EL (cell line): ENCODE measurements at places on chromosomes 16 and 17.

DNA sequence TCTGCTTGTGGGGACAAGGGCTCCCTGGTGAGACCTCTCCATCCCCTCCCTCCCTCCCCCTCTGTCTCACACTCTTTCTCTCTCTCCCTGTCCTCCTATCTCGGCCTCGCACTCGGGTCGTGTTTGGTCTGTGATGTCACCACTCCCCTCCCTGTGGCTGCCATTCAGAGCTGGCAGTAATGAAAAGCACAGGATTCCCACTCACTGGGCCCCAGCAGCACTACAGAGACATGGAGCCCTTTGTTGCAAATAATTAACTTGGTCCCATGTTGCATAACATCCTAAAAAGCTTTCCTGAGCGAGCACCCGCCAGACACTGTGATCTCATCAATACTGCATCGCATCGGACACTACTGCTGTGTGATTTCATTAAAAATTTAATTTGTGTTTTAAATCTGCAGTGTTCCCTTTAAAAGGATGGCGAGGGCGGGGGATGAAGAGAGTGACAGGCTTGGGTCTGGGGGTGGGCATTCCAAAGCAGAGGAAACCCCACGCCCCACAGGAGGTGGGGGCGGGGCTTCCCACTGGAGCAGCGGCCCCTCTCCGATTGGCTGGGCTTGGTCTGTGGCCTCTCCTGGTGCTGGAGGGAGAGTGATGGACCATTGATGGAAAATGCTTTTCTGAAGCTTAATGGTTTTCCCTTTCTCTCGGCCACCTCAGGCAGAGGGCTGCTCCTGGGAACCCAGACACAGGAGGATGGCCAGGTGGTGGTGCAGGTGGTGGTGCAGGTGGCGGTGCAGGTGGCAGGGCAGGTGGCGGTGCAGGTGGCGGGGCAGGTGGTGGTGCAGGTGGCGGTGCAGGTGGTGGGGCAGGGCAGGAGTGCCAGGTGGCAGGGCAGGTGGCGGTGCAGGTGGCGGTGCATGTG, 15.3 kb upstream of the NPTX1 start:
- peak; percentile 17 for DNase-seq

DNA sequence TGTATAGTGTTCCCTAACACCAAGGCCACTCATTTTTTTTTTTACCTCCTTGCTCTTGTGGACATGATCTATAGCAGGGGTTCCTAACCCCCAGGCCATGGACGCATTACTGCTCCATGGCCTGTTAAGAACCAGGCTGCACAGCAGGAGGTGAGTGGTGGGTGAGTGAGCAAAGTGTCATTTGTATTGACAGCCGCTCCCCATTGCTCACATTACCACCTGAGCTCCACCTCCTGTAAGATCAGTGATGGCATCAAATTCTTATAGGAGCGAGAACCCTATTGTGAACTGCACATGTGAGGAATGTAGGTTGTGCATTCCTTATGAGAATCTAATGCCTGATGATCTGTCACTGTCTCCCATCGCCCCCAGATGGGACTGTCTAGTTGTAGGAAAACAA, 342.0 kb downstream of the SOX9 start:
- no peak for DNase-seq

GRCh38 chr16:85916141-85916890, 17.4 kb downstream of the IRF8 start:
- no peak for DNase-seq

GRCh38 chr17:77356690-77357201, 216.0 kb downstream of the SEC14L1 start:
- no peak for DNase-seq

DNA sequence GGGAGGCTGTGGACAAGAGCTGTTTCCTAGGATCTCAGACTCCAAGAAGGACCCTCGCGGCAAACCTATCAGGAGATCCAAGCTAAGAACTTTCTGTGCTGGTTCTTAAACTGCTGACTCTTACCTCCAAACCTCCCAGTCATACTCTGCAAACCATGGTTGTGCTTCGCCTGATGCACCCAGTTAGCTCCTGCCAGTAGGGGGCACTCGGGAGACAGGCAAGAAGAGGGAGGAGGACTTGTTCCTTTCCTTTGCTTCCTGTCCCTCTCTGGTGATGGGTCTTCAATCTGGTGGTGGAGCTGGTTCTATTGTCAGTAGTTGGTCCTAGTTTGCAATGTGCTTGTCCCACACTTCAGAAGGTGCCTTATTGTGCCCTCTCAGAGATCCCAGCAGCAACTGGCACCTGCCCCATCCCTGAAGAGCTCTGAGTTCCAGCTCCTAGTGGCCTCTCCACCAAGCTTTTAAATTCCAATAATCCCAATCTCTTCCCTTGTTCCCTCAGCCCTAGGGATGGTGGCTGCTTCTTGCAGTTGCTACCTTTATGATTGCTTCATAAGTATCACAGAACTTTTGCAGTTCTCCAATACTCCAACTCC, 113.5 kb upstream of the RPL38 start:
- DNase-seq, result peak; percentile 3

GRCh38 chr17:37741341-37742115, 3.3 kb downstream of the HNF1B start:
- DNase-seq, result no peak

- no peak for DNase-seq
Observed at GRCh38 chr16:67255553-67256221, 6.9 kb downstream of the SLC9A5 start.

- DNase-seq, result no peak
Observed at GRCh38 chr17:17633310-17633709, 41.8 kb upstream of the PEMT start.

DNA sequence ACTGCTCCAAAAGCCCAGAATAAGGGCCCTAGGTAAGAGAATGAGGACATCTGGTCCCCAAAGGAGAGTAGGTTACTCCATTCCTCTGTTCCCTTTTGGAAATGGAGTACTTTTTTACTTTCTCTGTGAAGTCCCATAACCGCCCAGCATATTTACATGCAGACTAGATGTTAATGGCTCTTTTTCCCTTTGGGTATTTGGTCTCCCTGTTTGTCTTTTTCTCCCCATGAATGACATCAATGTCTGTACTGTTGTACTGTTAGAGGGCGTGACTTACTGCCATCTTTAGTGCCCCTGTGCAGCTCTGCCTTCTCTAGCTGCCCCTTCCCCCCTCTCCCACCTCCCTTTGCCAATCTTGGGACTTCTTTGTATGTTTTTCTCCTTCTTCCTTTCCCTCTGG, 19.0 kb downstream of the GPR179 start:
- DNase-seq, result no peak

- DNase-seq, result peak; percentile 65
Observed at GRCh38 chr17:12983991-12984884, 33.6 kb downstream of the ELAC2 start.

GRCh38 chr17:76191896-76192295, 48.4 kb downstream of the RNF157 start:
- DNase-seq, result no peak

- DNase-seq, result no peak
Observed at GRCh38 chr17:55897301-55897700, 146.4 kb downstream of the PCTP start.

DNA sequence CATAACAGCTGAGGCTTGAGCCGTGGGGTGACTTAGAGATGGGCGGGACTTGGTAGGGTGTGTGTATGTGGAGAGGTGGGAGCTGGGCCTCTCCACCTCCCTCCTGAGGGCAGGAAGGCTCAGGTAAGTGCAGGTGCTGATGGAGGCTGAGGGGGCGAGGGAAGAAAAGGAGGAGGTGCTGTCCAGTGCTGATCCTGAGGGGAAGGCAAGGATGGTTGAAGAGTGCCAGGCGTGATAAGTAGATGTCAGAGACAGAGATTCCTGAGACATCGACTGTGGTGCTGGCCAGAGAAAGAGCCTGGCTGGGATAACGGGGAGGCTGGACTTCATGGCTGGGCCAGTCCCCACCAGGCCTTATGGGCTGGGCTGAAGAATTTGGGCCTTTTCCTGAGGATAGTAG, 159.1 kb downstream of the SDK2 start:
- DNase-seq, result no peak

- no peak for DNase-seq
Observed at GRCh38 chr17:70187383-70187782, 18.1 kb downstream of the KCNJ2 start.

- peak; percentile 59 for DNase-seq
Observed at GRCh38 chr17:42531455-42532354, 4.3 kb upstream of the NAGLU start.

DNA sequence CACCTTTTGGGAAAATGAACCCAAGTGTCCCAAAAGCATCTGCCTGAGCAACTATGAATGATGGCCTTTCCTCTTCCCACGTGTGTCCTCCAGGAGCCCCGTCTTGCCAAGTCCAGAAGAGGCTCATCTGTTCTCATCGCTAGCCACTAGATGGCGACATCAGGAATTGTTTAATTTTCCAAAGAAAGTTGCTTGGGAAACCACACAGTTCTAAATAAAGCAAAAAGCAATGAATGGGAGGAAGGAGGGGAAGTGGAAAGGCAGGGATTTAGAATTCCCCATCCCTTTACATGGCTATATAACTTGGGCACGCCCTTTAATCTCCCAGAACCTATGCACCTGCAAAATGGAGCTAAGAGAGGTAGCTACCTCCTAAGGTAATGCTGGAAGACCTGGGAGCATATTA, 9.0 kb upstream of the CDH5 start:
- peak; percentile 72 for DNase-seq

- no peak for DNase-seq
Observed at GRCh38 chr16:48146710-48147109, 9.1 kb downstream of the ABCC12 start.

GRCh38 chr17:10156948-10157607, 41.3 kb downstream of the GAS7 start:
- no peak for DNase-seq

- peak; percentile 40 for DNase-seq
Observed at GRCh38 chr17:49996495-49997300, 1.7 kb upstream of the DLX3 start.

DNA sequence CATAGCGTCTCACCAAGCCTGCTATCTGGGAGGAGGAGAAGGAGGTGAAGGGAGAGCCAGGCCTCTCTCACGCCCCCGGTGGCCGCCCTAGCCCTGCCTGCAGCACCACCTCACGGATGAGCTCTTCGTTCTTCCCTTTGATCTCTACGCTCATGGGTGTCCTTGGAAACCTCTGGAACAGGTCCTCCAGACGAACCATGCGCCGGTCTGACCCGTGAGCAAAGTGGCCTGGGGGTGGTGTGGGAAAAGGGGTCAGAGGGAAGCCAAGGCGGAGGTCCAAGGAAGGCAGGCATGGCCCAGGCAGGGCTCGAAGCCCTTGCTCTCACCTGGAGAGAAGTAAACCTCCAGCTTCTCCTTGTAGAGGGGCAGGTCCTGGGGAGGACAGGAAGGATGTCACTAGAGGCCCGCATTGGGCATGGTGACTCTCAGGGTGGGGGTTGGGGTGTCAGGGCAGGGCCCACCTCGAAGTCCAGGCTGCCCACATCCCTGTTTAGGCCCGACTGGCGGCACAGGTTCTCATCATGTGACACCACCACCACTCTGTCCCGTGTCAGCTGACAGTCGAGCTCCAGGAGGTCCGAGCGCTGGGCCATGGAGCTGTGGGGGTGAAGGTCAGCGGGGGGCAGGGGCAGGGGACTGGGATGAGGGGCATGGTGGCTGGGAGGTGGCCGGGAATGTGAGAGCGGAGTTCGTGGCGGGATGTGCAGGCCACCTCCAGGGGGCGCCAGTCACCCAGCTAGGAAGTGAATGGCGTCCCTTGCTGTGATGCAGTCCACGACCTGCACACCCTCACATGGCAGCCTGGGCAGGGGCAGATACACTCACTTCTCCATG, 923 bp downstream of the GDPD3 start:
- DNase-seq, result peak; percentile 45

- no peak for DNase-seq
Observed at GRCh38 chr16:73350707-73351452, 303.0 kb upstream of the ZFHX3 start.

- DNase-seq, result peak; percentile 72
Observed at GRCh38 chr16:83653785-83654184, 154.0 kb upstream of the HSBP1 start.

- no peak for DNase-seq
Observed at GRCh38 chr17:46842835-46843234, 8.5 kb upstream of the WNT9B start.

DNA sequence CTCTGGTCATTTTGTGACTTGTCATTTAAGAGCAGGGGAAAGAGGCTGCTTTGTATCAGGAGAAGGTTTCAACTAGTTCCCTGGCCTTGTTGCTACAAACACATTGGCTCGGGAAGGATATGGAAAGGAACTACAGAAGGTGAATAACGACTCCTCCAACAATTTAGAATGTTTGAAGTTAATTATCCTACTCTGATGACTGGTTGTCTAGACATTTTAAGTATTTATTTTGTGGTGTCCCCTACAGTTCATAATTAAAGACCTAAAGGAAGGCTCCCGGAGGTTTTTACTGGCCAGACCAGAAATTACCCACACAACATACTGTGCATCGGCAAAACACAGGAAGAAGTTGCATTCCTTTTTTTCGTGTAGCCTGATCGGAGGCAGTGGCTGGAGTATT, 515.8 kb upstream of the SALL1 start:
- DNase-seq, result no peak

- no peak for DNase-seq
Observed at GRCh38 chr17:34755981-34756636, 176.7 kb downstream of the TMEM132E start.
